ENCODE measurements at places on chromosomes 11 and 22. TPM values are rescaled to one million over a fixed set of nuclear protein-coding genes. Genes with fewer than 3 reads are reported as not detected.

The TRIM34 gene
- 4.4 TPM for total RNA-seq

The STARD10 gene
- 39.6 TPM for total RNA-seq

The P2RY2 gene
- total RNA-seq = 0.57 TPM

The TRIM49 gene
- total RNA-seq = not detected

The RFPL1 gene
- not detected for total RNA-seq

The GPHA2 gene
- not detected for total RNA-seq

The OR52J3 gene
- not detected for total RNA-seq

The C1QTNF5 gene
- 6.8 TPM for total RNA-seq

Measured in placental pericyte (primary cell).